ENCODE measurements at places on chromosomes 4 and X.
A peak's percentile ranks its signal among the peaks of the same experiment; 100 is the strongest.

- DNase-seq, result peak; percentile 93
Observed at GRCh38 chr4:144658903-144659302, 12.9 kb downstream of the HHIP start.

DNA sequence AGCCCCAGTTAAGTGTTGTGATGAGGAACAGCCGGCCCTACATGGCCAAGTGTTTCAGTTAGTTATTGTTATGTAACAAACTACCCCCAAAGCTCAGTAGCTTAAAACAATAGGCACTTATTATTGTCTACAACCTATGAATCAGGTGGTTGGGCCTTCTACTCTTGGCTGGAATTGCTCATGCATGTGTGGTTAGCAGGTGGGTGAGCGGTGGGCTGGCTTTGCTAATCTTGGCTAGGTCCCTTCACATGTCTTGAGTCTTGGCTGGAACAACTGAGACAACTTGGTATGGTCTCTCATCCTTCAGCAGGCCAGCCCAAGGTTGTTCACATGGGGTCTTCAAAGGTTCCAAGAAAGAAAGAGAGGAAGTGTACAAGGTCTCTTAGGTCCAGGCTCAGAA is 54.5 kb upstream of the CHRNA9 start:
- DNase-seq, result no peak

GRCh38 chrX:152817078-152817764 is 13.3 kb downstream of the CETN2 start:
- no peak for DNase-seq

DNA sequence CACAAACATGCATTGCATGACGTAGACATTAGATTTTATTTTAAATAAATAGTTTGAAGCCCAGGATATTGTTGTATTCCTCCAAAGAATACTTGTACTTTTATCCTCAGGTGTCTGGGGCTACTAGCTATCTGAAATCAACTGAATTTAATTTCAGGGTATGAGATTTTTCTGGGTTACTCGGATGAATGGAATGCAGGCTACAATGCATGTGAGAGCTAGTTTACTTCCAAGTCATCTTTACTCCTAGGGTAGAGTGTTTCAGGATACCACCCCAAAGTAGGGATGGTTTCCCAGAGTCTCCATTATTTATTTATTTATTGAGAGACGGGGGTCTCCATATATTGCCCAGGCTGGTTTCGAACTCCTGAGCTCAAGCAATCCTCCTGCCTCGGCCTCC is 66.4 kb downstream of the HPRT1 start:
- no peak for DNase-seq

DNA sequence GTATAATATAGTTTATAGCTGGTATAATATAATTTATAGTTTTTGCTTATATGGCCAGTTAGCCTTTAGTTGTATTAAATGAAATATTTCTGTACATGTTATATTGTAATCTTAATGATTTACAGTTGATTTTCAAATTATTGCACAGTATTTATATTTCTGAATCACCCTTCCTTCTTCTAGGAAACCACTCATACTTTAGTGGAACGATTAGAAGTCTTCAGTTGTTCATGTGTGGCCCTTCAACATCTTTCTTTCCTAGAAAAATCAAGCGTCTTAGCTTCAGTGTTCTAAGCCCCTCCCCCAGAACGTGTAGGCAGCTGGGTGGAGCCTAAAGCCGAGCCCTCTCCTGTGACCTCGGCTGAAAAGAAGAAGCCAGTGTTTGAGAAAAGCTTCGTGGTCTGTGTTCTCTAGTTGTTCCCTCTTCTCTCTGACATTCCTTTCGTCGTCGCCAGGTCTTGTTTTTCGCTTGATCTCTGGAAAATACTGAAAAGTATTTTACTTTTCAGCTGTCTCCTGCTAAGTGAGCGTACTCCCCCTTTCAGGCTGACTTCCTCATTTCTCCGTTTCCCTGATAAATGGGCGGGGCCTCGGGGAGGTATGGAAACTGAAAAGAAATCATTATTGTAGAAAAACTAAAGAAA is at the start of gene C4orf33:
Gene C4orf33 (plus strand): TSS at position 342 of the 644 bp plus-strand sequence. CDS start 6,459 bp downstream, outside the sequence.
- DNase-seq, result peak; percentile 78

DNA sequence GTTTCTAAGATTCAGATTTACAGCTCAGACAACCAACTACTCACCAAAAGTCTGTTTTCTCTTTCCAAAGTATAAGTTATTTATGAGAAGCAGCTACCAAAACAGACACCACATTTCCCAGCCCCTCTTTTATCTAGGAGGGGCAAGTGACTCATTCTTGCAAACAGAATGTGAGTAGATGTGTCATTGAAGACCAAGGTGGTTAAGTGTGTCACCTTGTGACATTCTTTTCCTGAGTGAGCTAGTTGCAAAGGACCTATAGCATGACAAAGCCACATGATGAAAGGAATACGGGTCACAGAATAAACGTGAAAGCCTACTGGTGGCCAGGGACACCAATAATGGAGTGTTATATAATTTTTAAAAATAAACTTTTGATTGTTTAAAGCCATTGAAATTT is 50.0 kb downstream of the SLC7A11 start:
- no peak for DNase-seq

GRCh38 chr4:165982934-165983333 is 109.9 kb downstream of the TLL1 start:
- no peak for DNase-seq

- DNase-seq, result no peak
Observed at GRCh38 chr4:16779028-16779675, 119.3 kb downstream of the LDB2 start.

GRCh38 chr4:24368801-24369200 is 215.6 kb downstream of the DHX15 start:
- DNase-seq, result no peak

DNA sequence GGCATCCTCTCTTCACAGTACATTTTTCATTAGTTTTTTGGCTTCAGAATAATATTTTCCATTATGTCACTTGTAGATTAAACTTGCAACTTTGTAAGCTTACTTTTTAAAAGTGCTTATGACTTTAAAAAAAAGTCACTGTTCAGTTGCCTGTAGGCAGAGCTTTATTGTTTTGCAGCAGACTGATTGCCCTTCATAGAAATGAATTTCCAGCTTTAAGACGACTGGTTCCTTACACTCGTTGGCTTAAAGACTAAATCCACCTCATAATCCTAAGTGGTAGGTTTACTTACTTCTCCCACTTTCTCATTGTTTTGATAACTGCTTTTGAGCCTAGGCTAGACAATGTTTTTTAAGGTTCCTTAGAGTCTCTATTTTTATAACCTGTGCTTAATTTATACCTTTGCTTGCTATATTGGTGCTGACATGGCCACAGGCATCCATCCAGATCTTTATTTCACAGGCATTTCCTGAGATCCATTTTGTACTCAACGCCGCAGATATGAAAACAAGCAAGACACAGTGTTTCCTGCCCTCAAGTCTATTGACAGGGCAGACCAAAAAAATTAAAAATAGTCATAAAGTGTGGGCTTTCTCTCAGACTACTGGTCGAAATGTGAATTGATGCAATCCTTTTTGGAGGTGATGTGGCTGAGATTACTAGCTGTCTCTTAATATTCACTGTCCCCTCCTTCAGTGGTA is 12.6 kb upstream of the IL13RA2 start:
- no peak for DNase-seq

- DNase-seq, result peak; percentile 76
Observed at GRCh38 chrX:19682712-19683331, 167.5 kb upstream of the MAP3K15 start.

GRCh38 chrX:44913656-44914531 is 40.9 kb downstream of the KDM6A start:
- no peak for DNase-seq

DNA sequence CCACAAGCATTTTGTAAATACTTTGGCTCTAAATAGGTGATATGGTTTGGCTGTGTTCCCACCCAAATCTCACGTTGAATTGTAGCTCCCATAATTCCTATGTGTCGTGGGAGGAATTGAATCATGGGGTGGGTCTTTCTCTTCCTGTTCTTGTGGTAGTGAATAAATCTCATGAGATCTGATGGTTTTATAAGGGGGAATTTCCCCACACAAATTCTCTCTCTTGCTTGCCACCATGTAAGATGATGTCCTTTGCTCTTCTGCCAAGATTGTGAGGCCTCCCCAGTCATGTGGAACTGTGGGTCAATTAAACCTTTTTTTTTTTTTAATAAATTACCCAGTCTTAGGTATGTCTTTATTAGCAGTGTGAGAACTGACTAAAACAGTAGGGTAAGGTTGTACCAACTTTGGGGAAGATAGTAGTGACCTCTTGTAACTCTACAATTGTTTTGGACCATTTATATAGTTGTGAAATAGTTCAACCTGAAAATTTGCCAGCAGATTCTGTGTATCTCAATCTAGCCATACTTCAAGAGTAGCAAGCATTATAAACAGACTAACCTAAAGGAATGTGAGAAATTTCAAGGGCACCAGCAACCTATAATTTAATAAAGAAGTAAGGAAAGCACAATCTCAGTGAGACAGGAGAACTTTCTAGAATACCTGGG is 727.8 kb downstream of the GRID2 start:
- DNase-seq, result no peak

DNA sequence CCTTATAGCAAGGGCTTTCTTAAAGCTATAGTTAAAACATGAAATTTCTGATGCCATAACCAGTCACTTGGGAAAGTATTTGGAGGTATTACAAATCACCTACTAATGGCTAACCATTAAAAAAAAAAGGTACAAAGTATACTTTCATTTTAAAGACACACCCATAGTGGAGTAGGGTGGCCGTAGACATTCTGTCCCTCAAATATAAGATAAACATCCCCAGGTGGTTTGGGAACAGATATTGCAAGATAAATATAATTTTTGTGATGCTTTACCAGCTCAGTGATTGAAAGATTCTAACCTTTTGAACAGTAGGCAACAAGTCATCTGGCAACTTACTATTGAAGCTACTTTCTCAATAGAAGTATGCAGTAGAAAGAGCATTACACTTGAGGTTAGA is 6.2 kb upstream of the FAT1 start:
- no peak for DNase-seq

GRCh38 chr4:26452565-26453531 is 37.4 kb downstream of the CCKAR start:
- no peak for DNase-seq

GRCh38 chrX:124362072-124362471 is 15.7 kb downstream of the SH2D1A start:
- no peak for DNase-seq

GRCh38 chrX:23811108-23811651 is 28.2 kb downstream of the SAT1 start:
- DNase-seq, result no peak

Data from Jurkat, Clone E6-1 (cell line).